Activated CD8-positive, alpha-beta memory T cell treated with anti-CD3 and anti-CD28 coated beads for 24 hours (primary cell): ENCODE measurements at places on chromosomes 2 and 18.

GRCh38 chr2:234415706-234416105 is 81.2 kb downstream of the ARL4C start:
- no peak for DNase-seq

DNA sequence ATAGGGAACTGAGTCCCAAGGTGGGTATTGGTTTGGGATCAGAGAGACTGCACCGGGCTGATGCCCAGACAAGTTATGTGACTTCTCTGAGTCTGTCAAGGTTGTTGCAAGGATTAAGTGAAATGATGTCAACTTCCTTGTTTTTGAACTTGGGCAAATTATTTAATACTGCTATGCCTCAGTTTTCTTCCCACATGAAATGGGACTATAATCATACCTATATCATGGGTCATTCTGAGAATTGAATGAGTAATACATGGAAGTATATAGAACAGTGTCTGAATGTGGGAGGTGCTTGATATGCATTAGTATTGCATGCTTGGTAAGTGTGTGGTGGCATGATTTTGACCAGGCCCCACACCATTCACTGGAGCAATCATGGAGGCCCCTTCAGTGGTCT is 99.0 kb downstream of the PRKCE start:
- no peak for DNase-seq

DNA sequence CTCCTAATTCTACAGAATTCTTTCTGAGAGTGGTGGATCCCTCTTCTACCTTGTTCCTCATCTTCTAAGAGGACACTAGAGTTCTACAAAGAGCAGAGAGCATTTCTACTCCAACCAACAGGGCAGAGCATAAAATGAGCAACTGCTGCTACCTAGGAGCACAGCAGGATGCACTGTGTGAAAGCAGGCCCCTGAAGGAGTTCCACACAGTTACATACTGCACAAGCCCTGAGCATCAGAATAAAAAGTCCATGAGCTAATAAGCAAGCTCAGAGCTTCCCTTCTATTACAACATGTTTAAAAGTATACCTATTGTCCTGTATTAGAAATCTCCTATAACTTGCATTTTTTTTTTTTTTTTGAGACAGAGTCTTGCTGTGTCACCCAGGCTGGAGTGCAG is 8.4 kb downstream of the FHL2 start:
- no peak for DNase-seq

- DNase-seq: peak; percentile 77
Measured at GRCh38 chr2:64730551-64731262, 77.0 kb upstream of the SERTAD2 start.

DNA sequence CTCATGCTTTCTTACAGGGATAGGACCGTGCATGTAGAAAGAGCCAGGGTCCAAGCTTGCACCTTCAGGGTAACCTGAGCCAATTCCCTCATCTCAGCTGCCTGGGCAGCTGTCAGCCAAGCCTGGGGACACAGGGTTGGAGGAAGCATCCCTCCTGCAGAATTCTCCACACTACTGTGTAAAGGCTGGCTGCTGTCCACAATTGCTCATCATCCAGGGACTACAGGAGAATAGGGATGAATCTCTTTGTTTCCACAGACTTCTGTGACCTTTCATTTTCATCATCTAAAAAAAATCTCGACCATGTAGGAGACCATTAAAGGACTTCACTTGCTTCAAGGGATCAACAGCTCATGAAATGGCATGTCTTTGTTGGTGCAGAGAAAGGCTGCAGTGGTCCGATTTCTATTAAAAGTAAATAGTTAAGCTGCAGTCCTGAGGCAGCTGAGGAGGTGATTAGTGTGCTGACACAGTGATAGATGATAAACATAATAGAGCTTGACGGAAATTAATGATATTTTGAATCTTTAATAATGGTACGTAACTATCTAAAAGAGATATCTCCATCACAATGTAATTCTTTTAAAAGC is 74.4 kb upstream of the COPS8 start:
- DNase-seq: no peak

DNA sequence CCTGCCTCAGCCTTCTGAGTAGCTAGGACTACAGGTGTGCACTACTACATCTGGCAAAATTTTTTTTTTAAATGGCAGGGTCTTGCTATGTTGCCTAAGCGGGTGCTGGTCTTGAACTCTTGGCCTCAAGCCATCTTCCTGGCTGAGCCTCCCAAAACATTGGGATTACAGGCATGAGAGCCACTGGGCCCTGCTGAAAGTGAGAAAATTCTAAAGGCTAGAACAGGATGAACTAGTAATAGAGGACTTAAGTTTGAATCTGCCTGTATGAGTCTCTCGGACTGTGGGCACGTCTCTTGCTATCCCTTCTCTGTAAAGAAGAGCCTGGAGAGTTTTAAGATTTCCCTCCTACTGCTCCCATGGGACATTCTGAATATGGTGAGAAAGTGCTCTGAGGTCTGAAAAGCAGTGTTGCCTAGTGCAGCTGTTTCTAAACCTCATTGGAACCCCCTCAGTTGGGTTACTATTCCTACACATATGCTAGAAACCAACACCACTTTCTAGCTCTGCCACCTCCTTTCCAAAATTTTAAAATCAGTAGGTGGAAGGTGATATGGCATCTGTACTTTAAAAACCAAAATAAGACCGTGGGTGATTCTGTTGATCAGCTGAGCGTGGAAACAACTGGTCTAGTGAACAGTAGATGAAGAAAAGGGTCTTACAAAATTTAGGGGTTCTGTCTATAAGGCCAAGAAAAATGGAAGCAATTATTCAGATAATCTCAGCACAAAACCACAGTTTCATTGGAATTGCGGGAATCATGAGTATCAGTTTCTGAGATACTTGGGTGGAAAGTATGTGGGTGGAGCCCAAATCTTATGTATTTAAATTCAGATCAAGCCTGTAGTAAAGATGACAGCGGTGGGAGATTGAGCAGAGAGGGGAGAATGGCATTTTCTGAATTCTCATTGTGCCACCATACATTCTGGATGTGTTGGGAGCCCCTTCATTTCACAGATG is 259.8 kb upstream of the CXCR4 start:
- peak; percentile 53 for DNase-seq

- DNase-seq: no peak
Measured at GRCh38 chr2:223537651-223538601, 64.2 kb downstream of the SCG2 start.

- no peak for DNase-seq
Measured at GRCh38 chr2:73925853-73926492, 707 bp upstream of the DGUOK start.

GRCh38 chr2:55936351-55936750 is 12.8 kb upstream of the EFEMP1 start:
- DNase-seq: no peak
